ENCODE measurements at places on chromosomes 4 and X.

GRCh38 chr4:14871676-14872430, 130.4 kb upstream of the CPEB2 start:
- peak; percentile 31 for DNase-seq

DNA sequence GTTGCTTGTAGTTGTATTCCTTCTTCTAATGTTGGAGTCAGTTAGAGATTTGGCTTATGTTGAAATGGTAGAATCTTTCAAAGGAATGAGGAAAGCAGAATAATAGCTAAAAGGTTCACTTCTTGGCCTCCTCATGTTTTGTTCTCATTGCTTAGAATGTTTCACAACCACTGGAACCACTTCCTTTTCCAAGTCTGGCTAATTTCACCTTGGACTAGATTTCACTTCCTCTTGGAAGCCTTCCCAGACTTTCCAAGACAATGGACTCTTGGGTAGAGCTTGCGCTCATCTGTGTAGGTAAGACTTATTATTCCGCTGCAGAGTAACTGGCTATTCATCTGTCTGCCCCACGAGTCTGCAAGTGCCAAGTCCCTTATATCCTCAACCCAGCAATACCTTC, 8.3 kb downstream of the SPATA18 start:
- peak; percentile 57 for DNase-seq

GRCh38 chr4:3426465-3427133, 15.2 kb upstream of the HGFAC start:
- DNase-seq = no peak

DNA sequence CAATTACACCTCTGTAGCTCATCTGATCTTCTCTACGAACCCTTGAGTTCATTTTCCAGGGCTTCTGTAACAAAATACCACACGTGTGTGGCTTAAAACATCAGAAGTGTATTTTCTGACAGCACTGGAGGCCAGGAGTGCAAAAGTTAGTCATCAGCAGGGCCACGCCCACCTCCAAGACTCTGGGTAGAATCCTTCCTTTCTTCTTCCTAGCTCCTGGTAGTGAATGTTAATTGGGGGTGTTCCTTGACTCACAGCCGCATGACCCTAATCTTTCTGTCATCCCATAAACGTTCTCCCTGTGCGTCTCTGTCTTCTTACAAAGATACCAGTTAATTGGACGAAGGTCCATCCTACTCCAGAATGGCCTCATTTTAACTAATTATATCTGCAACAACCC, 115.0 kb downstream of the TRIML1 start:
- DNase-seq = no peak

DNA sequence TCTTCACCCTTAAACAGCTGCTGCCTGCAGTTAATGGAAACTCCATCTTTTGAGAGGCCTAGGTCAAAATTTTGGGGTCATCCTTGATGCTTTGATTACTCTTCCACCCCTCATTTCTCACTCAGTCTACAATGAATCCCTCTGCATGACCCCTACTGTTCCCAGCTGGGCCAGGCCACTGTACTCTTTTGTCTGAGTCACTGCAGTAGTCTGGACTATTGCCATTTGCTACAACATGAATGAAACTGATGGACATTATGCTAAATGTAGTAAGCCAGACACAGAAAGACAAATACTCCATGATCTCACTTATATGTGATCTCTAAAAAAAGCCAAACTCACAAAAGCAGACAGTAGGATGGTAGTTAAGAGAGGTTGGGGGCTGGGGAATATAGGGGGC, 28.3 kb downstream of the STK32B start:
- DNase-seq = no peak

DNA sequence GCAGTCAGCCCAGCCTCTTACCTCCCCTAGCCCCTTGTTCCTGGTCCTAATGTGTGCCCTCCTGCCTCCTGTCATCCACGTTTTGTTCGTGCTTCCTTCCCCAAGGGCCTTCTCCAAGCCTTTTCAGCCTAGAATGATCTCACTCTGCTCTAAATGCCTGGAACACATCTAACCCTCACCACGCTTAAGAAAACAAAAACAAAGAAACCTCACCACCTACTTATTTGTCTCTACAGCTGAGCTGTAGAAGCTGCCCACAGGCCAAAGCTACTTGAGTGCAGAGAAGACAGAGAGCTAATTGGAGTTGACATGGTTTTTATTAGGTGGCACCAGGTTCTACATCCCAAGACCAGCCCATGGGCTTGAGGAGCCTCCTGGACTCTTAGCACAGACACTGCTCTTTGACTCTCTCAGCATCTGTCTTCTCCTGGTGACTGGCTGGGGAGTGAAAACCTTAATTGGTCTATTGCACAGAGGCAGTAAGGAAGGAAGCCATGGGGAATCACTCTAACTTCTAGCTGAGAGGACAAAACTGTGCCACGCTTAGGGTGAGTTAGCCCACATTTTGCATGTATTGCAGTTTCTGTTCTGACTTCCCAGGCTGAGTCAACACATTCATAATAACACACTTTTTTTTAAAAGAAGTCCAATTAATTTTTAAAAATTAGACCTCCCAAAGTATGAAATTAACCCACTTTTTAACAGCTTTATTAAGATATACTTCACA, 52.3 kb upstream of the PDK3 start:
- DNase-seq = no peak

GRCh38 chrX:1134976-1135375, 77.5 kb downstream of the CRLF2 start:
- DNase-seq = no peak

DNA sequence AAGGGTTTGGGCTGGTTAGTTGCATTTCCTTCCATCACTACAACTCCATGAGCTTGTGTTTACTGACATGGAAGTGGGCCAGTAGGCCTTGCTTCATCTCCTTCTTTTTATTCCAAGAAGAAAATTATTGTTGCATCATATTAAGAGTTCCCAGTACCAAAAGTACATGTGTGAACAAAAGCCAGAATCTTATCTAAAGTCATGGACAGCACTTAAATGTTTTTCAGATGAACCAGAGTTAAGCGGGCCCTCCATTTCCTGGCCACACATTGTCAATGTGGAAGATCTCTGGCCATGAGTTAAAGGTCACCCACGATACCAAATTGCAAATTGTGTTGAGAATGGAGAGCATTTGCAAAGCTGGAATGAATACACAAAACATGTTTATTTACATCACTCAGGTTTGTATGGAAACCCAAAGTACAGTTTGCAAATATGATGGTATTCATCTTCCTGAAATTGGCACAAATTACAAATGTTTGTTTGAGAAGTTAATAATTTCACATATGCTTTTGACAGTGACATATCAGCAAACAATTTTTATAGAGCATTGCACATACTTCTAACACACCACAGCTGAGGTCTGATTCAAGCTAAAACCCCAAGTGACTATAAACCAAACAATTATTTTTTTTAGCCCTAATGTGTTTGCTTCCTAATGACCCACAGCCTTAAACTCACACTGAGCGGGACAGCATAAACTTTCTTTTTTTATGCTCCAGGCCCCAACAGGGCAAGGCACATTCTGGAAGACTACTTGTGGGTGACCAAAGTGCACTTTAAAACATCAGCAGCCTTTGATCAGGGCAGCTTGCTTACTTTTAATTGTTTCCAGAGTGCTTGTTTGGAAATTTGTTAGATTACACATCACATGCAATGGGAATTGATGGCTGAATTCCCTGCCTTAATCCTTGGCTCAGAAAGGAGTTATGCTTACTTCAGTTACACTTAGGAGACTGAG, 502.9 kb upstream of the SLIT2 start:
- peak; percentile 89 for DNase-seq

Data from foreskin fibroblast (primary cell).